ENCODE measurements at places on chromosomes 7 and 10.

DNA sequence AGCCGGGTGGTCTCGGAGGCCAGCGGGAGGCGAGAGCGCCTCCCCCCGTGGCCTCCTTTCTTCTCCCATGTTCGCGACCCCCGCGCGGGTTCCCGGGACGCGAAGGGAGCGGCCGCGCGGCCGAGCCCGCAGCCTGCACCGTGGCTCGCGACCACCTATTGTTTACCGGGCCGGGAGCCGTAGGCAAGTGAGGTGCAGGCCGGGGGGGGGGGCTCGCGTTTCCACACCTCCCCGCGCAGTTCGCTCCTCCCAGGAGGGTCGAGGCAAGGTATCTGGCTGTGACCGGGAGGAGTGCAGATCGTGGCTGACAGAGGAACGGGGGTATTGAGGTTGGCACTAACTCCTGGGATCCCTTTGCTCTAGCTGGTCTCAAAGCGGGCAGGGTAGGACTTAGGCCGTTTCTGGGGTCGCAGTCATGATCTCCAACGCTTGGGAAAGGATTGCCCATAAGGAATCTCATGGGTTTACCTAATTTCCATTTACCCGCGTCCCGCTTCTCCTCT lies 734 bp downstream of the PTPN12 start:
- DNase-seq, result peak; percentile 47

DNA sequence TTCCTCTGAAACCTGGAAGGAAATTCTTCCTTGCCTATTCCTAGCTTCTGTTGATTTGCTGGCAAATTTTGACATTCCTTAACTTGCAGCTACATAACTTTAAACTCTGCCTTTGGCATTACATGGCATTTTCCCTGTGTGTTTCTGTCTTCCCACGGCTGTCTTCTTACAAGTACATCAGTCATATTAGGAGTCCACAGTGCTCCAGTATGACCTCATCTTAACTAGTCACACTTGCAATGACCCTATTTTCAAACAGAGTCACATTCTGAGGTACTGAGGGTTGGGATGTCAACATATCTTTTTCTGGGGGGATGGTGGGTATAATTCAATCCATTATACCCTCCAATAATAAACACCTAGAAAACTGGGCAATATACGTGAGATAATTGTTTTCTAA lies 37.4 kb upstream of the EPHB6 start:
- no peak for DNase-seq

GRCh38 chr10:35613597-35614226 lies 8.6 kb downstream of the GJD4 start:
- DNase-seq, result peak; percentile 37

DNA sequence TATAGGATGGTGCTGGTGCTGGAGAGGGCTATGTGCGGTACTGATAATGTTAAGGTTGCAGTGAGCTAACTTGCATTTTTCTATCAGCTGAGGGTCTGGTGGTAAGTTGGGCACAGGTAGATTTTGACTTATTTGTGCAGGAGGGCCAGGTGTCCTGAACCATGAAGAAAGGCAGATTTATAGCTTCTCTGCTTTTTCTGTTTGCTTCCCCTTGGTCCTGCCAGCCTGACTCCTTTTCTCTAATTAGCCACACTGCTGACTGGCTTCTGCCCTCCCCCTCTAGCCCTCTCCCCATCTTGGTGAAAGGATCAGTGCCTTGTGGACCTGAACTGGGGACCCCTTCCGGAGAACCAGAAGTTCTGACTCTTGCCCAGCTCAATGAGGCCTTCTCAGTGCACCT lies 40.8 kb upstream of the STEAP4 start:
- DNase-seq, result no peak

DNA sequence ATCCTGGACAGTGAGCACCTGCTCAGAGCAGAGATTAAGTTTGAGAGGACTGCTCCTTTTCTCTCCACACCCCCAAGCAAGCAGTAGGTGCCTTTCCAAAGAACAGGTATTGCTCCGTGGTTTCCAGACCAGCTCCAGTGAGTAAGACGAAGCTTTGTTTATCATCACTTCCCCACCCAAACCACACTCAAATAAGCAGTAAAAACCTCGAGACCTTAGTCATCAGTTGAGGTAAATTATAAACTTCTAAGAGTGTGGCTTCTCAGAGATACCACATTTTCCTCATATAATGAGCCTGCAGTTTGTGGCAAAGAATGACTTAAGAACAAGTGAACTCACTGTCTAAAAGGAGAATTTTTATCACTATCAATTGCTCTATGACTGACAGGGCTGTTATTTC lies 50.0 kb upstream of the GRB10 start:
- DNase-seq, result peak; percentile 93

- DNase-seq, result no peak
These were observed 787 bp downstream of the MAGI2 start for GRCh38 chr7:79452495-79453265.

DNA sequence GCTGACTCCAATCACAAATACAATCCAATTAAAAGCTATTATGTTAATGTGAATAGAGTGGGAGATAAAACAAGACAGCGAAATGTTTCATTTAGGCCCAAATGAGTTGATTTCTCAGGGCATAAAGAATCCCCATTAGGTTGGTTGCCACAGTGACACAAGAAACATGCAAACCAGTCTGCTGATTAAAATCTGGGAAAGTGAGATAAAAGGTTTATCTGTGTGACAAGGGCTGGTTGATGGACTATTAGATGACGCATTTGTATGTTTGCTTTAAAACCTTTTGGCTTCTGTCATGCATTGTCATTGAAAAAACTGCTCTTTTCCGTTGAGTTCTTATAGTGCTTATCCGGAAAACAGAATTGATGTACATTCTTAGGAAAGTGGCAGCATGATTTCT lies 658.2 kb downstream of the GATA3 start:
- DNase-seq, result no peak

GRCh38 chr7:39623047-39623731 lies at the start of gene RALA:
Gene RALA, plus strand, starts transcription at chr7:39623572. Its CDS starts 63,096 bp downstream, at chr7:39686668.
- DNase-seq, result peak; percentile 97

DNA sequence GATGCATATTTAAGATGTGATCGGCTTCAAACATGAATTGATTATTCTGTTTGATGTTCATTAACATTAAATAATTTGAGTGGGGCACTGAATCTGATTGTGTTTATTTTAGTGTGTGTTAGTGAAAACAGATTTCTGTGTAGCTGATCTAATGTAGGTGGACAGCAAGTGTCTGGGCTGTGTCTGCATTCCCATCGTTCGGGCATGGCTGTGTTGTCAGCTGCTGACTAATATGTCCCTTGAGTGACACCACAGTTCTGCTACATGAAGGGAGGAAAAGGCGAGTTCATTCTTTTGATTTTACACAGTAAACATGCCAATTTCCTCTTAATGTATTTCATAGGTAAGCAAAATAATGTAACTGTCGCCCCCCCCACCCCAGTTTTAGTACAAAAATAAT lies 203.0 kb downstream of the CNTNAP2 start:
- no peak for DNase-seq

GRCh38 chr10:131561897-131562296 lies 250.4 kb upstream of the TCERG1L start:
- no peak for DNase-seq

DNA sequence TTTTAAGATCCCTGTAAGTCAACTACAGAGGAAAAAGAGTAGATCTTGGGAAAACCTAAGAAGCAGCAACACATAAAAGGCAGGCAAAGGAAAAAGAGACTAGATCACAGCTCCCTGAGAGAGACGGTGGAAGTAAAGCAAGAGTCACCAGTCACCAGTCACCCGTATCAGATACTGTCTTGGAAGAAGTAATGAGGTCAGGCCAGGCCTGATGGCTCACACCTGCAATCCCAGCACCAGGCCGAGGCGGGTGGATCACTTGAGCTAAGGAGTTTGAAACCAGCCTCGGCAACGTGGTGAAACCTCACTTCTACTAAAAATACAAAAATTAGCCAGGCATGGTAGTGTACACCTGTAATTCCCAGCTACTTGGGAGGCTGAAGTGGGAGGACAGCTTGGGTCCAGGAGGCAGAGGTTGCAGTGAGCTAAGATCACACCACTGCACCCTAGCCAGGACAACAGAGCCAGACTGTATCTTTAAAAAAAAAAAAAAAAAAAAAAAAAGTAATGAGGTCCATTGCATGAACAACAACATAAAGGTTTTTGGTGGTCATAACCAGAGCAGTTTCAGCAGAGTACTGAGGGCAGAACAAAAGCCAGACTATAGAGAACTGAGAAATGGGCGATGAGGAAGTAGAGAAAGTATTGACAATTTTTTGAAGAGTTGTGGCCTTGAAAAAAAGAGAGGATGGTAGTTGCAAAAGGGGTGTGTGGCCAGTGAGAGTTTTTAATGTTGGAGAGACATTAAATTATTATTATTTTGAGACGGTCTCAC lies 16.9 kb downstream of the ZNF713 start:
- no peak for DNase-seq

DNA sequence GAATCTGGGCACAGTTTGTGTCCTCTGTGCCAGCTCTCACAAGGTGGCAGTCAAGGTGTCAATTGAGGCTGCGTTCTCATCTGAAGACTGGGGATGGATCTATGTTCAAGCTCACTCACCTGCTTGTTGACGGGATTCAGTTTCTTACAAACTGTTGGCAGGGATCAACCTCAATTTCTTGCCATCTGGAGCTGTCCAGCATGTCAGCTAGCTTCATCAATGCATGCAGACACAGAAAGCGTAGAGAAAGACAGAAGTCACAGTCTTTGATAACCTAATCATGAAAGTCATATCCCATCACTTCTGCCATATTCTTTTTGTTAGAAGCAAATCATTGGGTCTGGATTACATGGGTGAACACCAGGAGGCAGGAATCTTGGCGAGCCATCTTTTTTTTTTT lies 32.0 kb upstream of the WAPL start:
- no peak for DNase-seq

- DNase-seq, result no peak
These were observed 123.3 kb downstream of the TWIST1 start for GRCh38 chr7:18993933-18994668.

DNA sequence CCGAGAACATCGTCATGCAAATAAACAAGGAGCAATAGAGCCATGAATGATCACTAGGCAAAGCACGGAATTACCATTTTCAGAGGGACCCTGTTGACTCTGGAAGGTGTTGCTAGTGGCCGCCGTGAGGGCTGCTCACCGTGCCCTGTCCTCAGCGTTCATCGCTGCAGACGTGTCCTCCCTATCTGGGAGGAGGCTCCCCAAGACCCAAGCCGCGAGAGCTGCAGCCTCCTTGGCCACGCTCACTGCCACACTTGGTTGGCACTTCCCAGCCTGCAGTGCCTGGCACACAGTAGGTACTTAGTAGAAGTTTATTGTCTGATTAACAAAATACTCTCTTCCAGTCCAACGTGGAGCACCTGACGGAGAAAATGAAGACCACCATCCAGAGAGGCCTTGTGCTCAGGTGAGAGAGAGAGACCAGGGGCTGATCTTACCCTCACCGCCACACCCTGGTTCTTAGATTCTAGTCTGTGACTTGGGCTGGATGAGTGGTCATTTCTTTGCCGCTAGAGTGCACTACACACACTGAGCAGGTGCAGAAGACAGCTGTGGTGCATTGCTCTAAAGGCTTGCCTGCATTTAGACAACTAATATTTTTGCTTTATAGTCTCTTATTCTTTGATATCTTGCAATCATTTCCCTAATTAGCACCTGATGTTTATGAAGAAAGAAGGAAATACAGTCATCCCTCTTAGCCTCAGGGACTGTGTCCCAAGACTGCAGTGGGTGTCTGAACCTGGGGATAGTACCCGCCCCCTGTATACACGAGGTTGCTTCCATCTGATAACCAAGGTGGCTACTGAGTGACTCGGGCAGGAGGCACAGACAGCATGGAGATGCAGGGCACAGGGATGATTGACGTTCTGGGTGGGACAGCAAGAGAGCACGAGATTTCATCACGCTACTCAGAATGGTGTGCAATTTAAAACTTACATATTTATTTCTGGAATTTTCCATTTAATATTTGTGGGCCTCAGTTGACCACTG lies 40.3 kb downstream of the PITRM1 start:
- DNase-seq, result no peak

DNA sequence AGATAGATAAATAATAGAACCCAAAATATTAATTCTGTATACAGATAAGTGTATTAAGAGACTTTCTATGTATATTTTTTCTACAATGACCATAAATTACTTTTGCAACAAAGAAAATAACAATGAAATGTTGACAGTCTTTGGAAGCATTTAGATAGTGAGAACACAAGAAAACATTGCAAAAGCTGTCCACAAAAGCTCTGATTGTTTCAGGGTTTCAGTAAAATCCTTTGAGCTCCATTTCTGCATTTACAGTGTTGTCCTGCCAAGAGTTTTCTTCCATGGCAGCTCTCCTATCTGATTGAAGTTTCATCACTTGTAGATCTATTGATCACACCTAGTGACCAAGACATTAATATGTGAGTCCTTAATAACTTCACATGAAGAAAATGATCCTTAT lies 321.8 kb downstream of the GPR37 start:
- DNase-seq, result no peak

- DNase-seq, result no peak
These were observed 39.0 kb upstream of the KIF5B start for GRCh38 chr10:32095116-32095733.

- DNase-seq, result no peak
These were observed 46.7 kb upstream of the TEX47 start for GRCh38 chr7:88842201-88842600.

DNA sequence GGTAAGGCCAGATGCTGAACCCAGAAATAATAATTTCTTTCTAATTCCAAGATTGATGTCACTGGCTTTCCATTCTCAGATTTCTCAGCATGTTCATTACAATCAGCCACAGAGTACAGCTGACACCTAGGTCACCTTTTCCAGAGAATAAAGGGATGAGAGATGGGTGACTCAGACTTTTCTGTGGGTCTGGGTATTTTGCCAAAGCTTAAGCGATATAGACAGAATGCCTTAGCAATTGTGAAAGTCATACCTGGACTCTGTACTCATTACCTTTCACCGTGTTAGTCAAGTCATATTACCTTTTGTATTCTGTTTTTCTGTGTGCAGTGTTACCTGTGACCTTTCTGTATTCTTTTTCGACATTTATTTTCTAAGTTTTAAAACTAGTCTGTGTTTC lies 10.6 kb upstream of the PRTFDC1 start:
- peak; percentile 73 for DNase-seq

- no peak for DNase-seq
These were observed 239.6 kb downstream of the SKIDA1 start for GRCh38 chr10:21285742-21286331.

GRCh38 chr7:19709249-19709578 lies 377 bp upstream of the POLR1F start:
- DNase-seq, result no peak

DNA sequence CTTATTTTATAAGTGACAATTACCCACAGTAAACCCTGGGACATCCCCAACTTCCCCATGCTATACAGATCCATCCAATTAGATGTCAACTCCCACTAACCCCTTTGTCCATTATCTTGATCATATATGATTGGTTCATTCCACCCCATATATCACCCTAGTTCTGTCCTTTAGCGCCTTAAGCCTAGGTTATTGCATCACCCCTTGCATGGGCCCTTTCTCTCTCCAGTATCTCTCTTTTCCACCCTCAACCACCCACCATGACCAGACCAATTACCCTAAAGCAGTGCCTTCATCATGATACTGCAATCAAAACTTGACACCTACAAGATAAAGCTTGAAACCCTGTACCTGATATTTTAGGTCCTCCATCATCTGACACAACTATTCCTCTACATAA lies 37.9 kb upstream of the GATAD1 start:
- DNase-seq, result no peak

GRCh38 chr10:124222988-124223710 lies 129.8 kb upstream of the CHST15 start:
- no peak for DNase-seq
